T-helper 9 cell (primary cell): ENCODE measurements at places on chromosomes 5 and 9.

DNA sequence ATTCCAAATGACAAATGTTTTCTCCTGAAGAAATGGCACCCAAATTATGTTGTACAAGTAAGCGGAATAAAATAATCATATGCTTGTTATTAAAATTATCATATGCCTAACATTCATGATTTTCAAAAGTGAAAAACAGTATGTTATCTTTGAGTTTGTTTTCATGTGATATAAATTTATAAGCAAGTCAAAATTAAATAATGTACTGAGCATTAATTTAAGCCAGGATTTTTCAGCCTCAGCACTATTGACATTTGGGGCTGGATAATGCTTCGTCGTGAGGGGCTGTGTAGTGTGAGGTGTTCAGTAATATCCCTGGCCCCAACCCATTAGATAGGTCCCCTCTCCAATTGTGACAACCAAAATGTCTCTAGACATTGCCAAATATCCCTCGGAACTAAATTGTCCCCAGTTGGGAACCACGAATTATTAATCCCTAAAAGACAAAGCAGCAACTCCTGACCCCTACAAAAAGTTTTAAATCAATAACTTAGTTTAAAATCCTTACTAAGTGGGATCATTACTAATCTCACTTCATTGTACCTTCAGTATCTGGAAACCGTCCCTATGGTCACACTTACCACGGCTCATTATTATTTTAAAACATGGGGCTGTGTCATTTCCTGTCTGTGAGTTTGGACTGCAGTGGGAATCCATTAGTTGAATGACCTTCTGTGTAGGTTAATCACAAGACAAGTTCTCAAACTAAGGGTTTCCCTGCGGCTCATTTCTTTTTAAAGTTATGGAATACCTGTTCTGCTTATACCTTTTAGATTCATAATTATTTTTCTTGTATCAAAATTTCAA, 1.3 kb upstream of the NNT start:
- no peak for DNase-seq

DNA sequence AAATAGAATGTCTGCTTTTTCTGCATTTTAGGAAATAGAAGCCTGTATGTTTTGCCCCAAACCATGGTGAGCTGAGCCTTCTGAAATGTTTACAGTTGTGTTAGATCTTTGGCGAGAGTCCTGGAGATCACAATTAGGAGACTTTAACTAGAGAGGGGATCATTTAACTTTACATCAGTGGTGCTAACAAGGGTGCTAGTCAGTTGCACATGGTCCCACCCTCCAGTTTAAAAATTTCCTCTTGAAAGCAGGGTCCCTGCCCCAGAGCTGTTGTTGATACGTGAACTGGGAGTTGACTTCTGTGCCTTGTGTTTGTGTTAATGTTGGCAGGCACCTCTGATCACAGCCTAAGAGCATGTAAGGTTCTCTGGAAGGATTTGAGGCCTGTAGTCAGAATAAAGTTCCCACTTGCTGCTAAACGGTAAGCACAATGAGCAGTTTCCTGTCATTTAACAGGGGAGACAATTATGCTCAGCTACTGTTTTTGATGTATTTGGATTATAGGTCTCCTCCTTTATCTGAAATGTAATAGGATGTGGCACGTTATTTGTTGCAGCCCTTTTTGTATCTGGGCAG, 43.7 kb downstream of the RASGRF2 start:
- DNase-seq: no peak

DNA sequence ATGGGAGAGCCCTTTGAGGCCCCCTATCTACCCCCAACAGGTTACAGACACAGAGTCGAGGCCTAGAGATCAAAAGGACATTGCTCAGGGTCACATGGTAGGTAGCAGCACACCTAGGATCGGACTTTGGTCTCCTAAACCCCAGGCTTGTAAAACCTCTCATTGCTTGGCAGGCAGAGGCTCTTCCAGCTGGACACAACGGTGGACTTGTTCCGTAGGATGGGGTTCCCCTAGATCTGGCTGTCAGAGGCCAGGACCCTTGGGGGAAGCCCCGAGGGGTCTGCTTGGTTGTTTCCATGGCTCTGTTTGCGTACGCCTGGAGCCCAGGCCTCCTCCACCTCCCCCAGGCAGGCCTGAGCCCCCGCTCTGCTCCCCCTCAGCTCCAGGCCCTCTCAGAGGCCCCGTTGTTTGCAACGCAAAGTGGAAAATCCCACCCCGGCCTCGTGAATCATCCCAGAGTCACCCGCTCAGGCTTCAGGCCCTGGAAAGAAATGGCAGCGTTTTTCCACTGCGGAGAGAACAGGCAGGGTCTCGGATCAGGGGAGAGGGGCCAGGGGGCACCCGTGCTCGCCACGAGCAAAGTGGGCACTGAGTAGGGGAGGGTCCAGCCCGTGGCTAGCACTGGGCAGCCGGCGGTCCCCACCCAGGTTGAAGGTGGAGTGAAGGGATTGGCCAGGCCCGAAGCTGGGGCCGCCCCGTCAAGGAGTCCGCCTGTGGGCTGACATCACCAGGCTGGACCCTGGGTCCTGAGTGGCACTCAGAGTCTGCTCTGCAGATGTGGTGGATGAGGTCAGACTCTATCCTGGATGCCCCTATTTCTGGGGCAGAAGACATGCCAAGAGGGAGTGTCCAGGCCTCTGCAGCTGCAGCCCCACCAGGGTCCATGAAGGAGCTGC, 19.8 kb downstream of the COL27A1 start:
- no peak for DNase-seq

DNA sequence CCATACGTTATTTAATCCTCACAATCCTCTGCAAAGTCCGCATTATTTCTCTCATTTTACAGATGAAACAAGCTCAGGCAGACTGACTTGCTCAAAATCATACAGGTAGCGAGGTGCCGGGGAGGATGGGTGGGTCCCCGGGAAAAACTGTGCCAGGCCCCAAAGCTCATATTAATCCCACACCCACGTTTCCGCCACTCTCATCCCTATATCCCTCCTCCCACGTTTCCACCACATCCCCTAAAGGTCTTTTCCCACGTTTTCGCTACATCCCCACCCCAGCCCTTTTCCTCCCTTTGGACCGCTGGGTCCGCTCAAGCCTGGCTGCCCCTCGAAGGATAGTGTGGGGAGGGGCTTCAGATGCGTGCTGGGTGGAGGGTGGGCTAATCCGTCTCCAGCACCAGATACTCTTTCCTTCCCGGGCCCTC, 434 bp upstream of the FSD1L start:
- DNase-seq: no peak

DNA sequence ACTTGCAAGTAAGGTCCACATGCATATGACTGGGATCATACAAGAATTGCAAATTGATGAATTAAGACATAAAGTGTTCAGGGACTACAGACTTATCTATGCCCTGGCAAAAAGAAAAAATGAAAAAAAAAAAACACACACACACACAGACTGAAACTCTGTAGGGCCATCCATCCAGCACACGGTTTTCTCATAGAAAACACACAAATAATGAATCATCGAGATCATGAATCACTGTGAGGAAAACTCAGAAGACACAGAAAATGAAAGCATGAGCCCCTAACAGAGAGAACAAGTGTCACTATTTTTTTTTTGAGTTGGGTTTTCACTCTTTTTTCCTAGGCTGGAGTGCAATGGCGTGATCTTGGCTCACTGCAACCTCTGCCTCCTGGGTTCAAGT, 185.2 kb downstream of the IRX2 start:
- DNase-seq: no peak

DNA sequence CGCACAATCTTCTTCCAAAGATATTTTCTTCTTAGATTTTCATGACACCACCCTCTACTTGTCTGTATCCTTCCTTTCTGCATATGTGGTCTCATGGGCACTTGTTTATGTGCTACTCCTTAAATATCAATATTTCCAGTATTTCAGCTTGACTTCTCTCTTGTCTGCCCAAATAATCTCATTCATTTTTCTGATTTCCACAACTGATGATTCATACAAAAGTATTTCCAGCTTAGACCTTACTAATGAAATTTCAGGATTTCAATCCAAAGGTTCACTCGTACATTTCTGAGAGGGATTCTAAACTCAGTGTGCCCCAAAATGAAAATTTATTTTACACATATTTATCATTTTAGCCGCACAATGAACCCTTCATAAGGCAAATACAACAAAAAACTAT, 928.9 kb upstream of the C9orf72 start:
- DNase-seq: no peak

- DNase-seq: no peak
Observed at GRCh38 chr5:115439639-115440038, 104.9 kb downstream of the FEM1C start.

GRCh38 chr9:36535107-36535506, 37.6 kb upstream of the MELK start:
- no peak for DNase-seq

DNA sequence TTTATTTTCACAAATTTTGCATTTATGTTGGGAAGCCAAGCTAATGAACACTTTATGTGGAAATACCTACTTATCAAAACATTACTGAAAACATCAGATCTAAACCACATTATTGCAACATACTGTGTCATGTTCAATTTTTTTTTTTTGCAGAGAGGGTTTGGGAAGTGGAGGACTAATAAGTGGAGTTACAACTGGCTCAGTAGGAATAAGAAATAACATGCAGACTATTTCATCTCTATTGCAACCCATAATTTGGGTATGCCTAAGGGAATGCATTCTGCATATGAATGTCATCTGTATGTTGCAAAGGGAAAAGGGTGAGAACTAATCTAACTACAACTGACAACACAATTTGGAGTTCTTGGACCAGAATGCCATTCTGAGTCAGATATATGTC, 41.8 kb downstream of the APC start:
- DNase-seq: no peak

DNA sequence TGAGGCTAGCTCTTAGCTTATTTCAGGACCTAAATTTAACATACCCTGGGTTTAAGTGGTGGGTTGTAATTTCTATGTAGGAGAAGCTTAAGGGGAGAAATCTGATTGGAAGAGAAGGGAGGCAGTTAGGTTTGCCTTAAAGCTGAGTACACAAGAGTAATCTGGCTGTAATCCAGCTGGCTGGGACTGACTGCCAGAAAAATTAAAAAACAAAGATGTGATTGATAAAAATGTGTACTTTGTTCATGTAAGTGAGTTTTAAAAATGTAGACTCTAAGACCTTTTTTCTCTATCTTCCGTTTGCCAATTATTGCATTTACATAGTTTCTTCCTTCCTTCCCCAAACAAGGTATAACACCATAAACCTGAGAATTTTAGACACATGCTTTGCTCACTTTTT, 17.5 kb upstream of the MSMP start:
- no peak for DNase-seq

DNA sequence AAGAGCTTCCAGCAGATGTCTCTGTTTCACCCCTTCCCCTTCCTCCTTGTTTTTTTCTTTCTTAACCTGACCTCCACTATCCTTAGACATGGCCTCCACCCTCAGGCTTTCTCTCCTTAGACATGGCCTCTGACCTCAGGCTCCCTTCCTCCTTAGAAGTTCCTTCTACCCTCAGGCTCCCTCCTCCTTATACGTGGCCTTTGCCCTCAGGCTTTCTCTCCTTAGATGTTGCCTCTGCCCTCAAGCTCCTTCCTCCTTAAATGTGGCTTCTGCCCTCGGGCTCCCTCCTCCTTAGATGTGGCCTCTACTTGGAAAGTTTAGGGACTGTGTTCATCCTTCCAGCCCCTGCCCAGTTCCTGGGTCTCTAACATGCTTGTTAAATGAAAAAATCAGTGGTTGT, 180.4 kb upstream of the S1PR3 start:
- DNase-seq: no peak

- DNase-seq: no peak
Observed at GRCh38 chr5:149593370-149593769, 12.1 kb downstream of the ARHGEF37 start.

- no peak for DNase-seq
Observed at GRCh38 chr9:138013836-138014562, 136.4 kb downstream of the CACNA1B start.

DNA sequence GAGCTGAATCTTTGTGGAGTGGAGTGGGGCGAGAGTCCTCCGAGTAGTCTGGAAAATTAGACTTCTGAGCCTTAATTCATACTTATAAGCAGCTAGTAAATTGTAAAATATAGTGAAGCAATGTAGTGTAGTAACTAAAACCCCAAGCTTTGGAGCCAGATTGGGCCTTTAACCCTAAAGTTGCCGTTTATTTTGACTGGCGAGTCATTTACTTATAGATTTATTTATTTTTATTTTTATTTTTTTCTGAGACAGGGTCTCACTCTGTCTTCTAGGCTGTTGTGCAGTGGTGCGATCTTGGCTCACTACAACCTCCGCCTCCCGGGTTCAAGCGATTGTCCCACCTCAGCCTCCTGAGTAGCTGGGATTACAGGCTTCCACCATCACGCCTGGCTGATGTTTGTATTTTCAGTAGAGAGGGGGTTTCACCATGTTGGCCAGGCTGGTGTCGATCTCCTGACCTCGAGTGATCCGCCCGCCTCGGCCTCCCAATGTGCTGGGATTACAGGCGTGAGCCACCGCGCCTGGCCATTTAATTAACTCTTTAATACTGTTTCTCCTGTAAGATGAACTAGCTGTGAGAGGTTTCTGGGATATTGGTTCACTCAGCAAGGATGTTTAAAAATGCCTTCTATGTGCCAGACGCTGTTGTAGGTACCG, 687 bp upstream of the RPS23 start:
- no peak for DNase-seq

GRCh38 chr9:8863886-8864544, 1064.4 kb upstream of the DMAC1 start:
- no peak for DNase-seq

- DNase-seq: no peak
Observed at GRCh38 chr9:8610256-8610655, 810.7 kb upstream of the DMAC1 start.

- no peak for DNase-seq
Observed at GRCh38 chr9:127075624-127076372, 46.6 kb downstream of the ANGPTL2 start.

GRCh38 chr9:34551751-34552605, 29.2 kb upstream of the ENHO start:
- no peak for DNase-seq

DNA sequence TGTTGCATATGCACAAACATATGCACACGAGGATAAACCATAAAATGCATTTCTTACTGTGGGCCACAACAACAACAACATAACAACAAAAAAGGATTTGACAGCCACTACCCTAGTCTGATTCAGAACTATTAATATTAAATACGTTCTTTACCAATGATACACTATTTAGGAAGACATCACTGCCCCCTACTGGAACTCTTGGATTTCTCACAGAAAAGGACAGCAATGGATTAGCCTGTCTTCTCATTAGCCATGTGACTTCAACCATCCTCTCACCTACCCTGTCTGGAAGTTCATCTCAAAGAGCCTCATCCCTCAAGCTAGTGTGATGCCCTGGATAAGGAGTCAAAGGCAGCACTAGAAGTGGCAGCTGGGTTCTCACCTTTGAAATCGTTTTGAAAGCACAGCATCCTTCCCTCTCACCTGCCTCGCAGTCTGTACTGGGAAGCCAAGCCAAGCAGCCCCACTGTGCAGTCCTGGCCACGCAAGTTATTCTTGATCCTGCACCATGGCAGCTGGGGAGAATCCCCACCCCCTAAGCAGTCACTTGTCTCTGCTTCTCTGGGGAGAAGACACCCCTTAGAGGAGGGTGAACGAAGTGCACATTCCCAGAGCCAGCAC, 64.6 kb downstream of the SH3TC2 start:
- peak; percentile 6 for DNase-seq

- DNase-seq: no peak
Observed at GRCh38 chr9:92736563-92737215, 27.9 kb downstream of the BICD2 start.
